Mesenteric fat pad (tissue), 1 donor: ENCODE measurements at places on chromosomes 5 and 9.

- no peak for DNase-seq
These were observed 18.9 kb downstream of the FAM78A start for GRCh38 chr9:131257266-131258025.

DNA sequence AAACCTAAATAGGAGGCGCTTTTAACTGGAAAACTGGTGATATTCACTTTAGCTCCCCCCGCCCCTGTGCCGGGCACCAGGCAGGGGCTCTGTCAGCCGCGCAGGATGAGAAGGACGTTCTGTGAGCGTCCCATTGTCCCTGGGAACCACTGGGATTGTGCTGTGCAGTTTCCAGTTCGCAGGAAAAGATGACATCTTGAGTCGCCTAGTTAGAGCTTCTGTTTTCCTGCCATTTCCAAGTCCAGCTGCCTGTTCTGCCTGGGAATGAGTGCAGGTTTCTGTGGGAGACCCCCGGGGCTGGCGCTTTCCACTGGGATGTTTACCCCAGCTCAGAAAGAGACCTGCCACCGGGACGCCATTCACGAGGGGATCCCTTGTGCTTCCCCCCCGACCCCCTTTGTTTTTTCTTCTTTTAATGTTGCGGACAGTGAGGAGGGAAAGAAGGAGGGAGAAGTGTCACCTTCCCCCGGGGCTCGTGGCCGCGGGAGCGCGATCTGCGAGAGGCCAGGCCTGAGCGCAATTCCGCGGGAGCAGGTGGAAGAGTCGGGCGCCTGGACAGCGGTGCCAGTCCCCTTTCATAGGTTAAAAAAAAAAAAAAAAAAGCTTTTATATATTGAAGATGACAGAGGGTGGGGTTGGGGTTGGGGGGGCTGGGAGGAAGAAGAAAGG is 121.5 kb downstream of the RMI1 start:
- DNase-seq, result no peak

DNA sequence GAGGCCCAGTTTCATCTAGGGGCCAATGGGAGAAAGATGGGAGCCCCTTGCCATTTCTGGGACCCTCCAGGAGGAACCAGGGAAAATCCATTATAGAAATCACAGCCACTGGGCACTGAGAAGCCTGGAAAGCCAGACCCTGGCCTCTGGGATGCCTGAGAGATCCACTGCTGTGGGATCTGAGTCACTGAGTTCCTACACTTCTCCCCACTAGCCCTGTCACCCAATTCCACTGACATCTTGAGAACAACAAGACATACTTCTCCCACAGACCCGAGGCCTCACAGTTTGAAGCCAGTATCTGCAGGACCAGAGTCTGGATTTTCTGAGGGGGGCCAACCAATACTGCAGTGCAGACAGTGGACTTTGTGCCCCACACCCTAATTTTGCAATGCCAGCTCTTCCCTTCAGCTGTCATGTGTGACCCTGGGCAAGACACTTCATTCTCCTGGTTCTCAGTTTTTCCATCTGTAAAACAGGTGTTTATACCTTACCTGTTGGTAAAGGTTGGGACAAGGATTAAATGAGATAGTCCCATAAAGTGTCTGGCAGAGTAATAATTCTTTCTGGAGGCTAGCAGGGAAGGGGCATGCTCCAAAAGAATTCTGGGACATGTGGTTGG is 46.5 kb downstream of the CXXC5 start:
- DNase-seq, result no peak

GRCh38 chr5:148660346-148660660 is 6.0 kb upstream of the HTR4 start:
- DNase-seq, result no peak

- no peak for DNase-seq
These were observed 179.7 kb upstream of the HAPLN1 start for GRCh38 chr5:83900306-83900705.

DNA sequence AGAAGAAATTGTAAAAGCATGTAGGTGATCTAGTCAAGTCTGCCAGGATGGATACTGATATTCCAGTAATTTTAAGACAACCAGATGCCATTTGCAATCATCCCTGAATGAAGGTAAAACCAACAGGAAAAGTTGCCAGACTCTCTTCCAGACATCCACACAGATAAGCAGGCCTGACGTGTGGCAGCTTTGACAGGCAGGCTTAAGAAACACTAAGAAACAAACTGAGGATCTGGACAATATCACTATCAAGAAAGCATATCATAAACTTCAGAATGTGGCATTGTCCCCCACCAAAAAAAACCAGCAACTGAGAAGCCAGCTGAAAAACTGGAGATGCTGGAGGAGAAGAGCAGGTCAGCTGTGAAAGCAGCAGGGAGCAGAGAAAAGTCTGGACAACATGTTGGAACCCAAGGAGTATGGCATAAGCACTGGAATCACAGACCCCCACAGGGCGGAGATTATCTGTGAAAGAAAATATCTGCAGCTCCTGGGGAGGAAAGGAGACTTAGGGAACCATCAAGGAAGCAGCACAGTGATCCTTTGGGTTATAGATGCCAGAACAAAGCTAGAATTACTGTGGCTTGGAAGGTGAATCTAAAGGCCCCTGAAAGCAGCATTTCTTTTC is 307.0 kb downstream of the CWC27 start:
- no peak for DNase-seq

DNA sequence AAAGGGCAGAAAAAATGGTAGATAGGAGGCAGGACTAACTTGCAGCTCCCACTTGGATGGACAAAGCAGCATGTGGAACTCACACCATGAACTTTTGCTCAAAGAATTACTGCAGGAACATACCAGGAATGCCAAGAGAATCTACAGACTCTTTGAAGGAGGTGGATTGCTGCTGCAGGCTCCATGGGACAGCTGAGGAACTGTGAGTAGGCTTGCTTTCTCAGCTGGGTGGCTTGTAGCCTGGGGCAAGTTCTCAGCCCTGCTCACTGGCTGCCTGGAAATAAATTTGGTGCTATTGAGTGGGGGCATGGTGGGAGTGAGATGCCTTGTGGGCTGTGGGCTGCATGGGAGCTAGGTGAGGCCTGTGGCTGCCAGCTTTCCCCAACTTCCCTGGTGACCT is 574.5 kb downstream of the PRELID2 start:
- no peak for DNase-seq

- no peak for DNase-seq
These were observed 588 bp upstream of the BRINP1 start for GRCh38 chr9:119369680-119370366.

DNA sequence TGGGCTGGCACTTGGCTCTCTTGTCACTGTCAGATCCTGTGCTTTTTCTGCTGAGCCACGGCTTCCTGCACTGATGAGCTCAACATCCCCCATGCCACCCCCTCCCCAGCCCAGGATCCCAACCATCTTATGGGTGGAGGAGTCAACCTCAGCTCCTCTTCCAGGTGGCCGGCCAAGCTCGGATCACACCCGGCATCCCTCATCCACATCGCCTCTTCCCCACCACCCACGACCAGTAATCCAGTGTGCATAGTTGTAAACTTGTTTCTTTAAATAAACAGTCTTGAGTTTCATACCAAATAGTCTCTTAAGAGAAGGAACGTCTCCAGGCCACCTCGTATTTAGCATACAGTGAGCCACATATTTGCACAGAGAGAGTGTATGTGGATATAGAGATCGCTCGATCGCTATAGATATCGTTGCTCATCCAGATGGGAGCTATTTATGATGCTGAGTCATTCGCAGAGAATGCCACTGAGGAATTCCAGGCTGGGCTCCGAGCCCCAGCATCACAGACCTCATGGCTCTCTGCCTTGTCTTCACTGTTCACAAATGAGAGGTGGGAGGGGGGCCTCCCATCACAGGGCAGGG is 61.8 kb upstream of the CPLX2 start:
- DNase-seq, result peak; percentile 68

DNA sequence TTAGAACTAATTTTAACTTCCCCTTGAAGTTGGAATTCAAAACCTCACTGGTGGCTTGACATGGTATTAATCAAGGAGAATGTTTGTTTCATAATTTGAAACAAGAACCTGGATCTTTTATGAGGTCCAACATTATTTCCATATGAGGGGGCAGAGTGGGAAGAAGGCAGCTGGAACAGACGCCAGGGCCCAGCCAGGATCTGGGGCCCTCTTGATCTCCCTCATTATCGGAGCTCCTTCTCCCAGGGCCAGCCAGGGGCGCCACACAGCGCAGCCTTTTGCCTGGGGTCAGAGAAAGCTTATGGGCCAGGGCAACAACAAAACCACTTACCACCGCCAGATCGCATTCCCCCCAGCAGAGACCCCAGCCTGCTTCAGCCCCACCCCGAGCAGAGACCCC is 27.1 kb upstream of the NKD2 start:
- DNase-seq, result no peak

- no peak for DNase-seq
These were observed 25.8 kb upstream of the TRIM32 start for GRCh38 chr9:116661037-116661954.

DNA sequence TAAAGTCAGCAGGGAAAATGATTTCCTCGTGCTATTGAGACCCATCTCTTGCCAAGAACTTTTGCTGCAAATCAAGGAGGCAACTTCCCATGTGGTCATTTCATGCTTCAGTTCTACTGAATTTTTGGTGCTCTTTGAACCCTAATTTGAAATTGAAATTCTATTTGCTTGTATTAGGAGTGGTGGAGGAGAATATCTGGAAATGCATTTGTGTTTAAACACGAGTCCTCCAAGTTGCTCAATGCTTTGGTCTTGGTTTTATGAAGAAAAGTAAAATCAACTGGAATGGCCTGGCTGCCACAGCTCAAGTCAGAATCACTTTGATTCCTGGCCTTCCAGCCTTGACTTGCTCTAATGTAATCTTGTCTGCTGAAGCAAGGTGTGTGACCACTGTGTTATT is 613.2 kb downstream of the TLE1 start:
- no peak for DNase-seq

DNA sequence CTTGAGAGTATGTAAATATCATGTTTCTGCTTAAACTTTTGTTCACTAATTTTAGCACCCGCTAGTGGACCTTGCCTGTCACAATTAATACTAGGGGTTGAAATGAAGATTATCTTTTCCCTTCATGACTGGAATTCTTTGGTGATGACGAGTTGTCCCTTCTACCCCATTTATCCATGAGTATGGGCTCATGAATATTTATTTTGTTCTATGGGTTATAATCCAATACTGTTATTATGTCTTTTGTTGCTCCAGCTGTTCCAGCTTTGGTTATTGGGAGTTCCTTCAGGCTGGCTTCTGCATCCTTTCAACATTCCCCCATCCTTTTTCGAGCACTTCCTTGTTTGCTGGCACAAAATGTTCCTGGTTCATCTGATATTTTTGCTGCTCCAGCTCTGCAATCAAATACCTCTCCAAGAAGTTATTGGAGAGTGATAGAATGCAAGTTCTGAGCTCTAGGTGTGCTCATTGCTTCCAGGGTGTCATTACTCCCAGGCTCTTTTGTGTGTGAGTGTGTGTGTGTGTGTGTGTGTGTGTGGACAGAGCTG is 19.7 kb upstream of the ARHGEF28 start:
- DNase-seq, result no peak
